ENCODE measurements at places on chromosomes 16 and 17.

GRCh38 chr16:57530522-57531252, 5.7 kb downstream of the CCDC102A start:
- no peak for DNase-seq

- DNase-seq, result no peak
Observed at GRCh38 chr16:50591800-50592771, 43.9 kb downstream of the NKD1 start.

GRCh38 chr16:65034915-65035314, 86.9 kb downstream of the CDH11 start:
- no peak for DNase-seq

DNA sequence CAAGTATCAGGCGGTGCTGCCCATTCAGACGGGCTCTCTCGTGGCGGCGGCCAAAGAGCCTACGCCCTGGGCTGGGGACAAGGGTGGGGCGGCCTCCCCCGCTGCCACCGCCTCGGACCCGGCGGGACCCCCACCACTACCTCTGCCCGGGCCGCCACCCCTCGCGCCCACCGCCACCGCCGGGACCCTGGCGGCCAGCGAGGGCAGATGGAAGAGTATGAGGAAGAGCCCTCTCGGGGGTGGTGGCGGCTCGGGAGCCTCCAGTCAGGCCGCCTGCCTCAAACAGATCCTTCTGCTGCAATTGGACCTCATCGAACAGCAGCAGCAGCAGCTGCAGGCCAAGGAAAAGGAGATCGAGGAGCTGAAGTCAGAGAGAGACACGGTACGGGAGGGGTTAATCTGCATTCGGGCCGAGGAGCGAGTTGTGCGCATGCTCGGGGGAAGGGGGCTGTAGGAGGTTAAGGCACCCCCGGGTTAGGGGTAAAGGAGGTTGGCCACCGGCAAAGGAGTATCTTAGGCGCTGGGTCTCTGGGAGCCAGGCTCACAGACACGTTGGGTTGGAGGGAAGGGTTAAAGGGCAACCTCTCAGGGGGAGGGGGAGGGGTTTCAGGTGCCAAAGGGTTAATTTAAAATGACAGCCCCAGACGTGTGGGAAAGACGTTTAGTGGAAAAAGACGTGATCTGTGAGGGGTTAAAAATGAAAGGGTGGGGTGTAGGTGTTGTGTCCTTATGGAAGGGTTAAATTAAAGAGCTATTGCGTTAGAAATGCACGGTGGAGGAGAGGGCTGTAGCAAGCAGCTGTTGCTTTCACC, 1.4 kb downstream of the MSL1 start:
- DNase-seq, result no peak

- no peak for DNase-seq
Observed at GRCh38 chr16:154217-155030, 2.0 kb downstream of the HBZ start.

DNA sequence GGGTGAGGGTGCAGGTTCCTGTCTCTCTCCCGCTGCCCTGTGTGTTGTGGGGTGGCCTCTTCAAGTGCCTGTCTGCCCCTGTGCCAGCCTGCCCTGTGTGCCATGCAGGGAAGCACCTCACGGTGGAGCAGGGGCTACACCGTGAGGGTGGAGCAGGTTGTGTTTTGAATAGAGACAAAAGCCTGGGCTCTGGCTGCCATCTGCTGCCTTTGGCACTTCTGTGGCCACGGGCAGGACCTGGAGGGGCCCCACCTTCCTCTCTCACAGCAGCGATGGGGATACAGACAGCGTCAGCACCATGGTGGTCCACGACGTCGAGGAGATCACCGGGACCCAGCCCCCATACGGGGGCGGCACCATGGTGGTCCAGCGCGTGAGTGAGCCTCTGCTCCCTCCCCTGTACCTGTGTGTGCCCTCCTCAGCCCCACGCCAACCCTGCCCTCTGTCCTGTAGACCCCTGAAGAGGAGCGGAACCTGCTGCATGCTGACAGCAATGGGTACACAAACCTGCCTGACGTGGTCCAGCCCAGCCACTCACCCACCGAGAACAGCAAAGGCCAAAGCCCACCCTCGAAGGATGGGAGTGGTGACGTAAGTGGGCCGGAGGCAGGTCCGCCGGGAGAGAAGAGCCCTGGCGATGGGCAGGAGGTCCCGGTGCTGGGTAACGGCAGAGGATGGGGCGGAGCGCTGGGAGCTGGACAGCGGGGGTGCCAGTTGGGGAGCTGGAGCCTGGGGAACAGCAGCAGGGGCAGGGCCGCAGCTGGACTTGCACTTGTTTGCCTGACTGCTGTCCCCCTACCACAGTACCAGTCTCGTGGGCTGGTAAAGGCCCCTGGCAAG, 5.4 kb upstream of the C17orf107 start:
- DNase-seq, result no peak

GRCh38 chr17:17780922-17781590, 55.7 kb downstream of the SREBF1 start:
- DNase-seq, result no peak

DNA sequence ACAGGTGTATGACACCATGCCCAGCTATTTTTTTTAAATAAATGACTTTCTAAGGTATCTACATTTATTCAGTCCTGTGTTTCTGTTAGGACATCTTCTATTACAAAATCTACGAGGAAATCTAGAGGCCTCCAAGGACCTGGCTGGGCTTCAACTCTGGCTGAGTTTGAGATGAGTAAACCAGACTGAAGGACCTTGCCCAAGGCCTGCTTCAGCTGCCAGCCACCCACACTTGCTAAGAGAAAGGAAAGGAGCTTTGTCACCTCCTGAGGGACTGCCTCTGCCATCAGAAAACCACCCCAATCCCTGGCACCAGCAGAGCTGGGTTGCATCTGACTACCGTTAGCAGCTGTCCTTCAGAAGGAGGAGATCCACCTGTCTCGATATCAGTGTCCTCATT, 1.3 kb upstream of the MYO1D start:
- DNase-seq, result no peak

- no peak for DNase-seq
Observed at GRCh38 chr17:63395075-63395805, 50.9 kb downstream of the CYB561 start.

GRCh38 chr16:85473323-85473722, 139.8 kb upstream of the GSE1 start:
- no peak for DNase-seq

DNA sequence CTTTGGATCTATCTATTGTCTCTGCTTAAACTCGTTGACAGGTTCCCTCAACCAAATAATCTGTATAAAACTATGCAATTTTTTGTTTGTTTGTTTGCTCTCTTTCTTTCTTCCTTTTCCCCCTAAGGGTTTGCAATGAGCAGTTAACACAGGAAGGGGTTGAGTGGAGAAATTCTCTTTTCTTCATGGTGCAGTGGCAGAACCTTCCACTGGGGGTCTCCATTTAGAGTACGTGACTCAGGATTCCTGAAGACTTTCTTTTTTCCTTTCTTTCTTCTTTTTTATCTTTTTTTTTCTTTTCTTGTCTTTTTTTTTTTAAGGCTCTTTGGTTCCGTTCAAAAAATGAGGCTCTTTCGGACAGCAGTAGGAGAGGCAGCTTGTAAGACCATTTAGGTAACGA, 19.5 kb upstream of the RBFOX1 start:
- DNase-seq, result no peak

- DNase-seq, result no peak
Observed at GRCh38 chr17:2070241-2071023, 15.5 kb downstream of the HIC1 start.

GRCh38 chr16:50381679-50382440, 13.1 kb upstream of the BRD7 start:
- DNase-seq, result no peak

DNA sequence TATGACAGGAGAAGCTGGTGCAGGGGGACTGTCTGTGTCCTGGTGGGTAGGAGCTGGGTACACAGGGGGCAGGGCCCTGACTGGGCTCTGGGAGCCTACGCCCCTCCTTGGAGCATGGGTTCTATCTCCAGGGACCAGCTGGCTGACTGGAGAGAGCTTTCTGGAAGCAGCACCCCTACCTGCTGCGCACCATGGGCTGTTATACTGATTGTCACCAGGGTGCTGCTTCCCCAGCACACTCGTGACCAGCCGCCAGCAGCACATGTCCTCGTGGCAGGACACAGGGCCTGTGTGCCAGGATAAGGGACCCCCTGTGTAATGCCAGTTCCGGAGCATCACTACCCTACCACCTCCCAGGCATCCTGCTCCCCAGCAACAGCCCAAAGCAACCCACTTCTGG, 106.0 kb downstream of the AMFR start:
- no peak for DNase-seq

GRCh38 chr17:73742948-73743381, 98.7 kb upstream of the SDK2 start:
- DNase-seq, result no peak

DNA sequence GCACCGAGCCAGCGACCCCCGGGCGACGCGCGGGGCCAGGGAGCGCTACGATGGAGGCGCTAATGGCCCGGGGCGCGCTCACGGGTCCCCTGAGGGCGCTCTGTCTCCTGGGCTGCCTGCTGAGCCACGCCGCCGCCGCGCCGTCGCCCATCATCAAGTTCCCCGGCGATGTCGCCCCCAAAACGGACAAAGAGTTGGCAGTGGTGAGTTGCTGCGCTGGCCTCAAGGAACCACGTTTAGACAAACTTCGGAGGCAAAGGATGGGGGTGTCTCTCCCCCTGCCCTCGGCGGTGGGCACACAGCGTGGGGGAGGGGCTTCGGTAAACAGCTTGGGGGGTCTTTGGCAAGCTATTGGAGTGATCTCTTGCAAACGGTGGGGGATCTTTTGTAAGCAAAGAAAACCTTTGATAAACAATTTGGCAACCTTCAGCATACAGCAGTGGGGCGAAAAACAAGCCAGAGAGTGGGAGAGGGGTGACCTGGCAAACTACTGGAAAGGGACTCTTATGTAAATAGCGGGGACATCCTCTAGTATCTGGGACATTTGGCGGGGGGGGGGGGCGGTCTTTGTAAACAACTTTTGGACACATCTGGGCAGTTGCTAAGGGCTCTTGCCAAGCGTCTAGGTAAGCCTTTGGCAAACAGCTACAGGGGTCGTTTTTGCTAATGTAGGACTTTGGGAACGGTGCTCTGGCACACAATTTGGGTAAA, 587 bp downstream of the MMP2 start:
- no peak for DNase-seq

GRCh38 chr17:2077040-2077439, 22.1 kb downstream of the HIC1 start:
- no peak for DNase-seq

GRCh38 chr17:40402668-40403067, 15.0 kb downstream of the TOP2A start:
- no peak for DNase-seq

DNA sequence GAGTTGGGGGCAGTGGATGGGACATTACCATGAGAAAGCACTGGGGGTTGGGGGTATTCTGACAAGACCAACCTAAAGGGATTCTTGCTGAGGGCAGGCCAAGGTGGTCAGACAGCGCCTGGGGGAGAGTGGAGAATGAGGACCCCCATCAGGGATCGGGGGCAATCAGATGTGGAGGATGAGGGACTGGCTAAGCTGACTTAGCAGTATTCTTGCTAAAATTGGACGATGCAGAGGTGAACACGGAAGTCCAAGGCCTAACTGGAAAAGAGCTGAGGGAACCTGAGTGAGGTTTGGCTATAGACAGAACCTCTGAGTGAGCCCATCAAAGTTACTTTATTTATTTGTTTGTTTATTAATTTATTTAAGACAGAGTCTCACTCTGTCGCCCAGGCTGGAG, 9.2 kb downstream of the QPRT start:
- no peak for DNase-seq

DNA sequence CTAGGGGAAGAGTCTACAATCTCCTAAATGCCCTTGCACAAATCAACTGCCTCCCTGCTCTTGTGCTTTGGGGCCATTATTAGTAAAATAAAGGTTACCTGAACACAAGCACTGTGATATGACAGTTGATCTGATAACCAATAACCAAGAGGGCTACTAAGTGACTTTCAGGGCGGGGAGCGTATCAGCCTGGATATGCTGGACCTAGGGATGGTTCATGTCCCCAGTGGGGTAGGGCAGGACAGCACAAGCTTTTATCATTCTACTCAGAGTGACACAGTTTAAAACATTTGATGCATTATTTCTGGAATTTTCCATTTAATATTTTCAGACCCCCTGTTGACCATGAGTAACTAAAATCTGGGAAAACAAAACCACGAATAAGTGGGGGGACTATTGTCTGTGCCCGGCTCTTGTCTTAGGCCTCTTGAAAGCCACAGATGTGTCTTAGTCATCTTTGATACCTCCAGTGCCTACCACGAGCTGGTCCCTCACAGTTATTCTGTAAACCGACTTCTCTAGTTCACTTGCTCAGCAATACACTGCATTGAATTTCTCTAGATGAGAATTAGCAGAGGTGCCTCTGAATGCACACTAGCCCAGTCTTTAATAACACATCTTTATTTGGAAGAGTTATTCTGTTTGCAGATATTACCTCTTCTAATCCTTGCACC, 94.6 kb upstream of the DHX40 start:
- DNase-seq, result no peak

DNA sequence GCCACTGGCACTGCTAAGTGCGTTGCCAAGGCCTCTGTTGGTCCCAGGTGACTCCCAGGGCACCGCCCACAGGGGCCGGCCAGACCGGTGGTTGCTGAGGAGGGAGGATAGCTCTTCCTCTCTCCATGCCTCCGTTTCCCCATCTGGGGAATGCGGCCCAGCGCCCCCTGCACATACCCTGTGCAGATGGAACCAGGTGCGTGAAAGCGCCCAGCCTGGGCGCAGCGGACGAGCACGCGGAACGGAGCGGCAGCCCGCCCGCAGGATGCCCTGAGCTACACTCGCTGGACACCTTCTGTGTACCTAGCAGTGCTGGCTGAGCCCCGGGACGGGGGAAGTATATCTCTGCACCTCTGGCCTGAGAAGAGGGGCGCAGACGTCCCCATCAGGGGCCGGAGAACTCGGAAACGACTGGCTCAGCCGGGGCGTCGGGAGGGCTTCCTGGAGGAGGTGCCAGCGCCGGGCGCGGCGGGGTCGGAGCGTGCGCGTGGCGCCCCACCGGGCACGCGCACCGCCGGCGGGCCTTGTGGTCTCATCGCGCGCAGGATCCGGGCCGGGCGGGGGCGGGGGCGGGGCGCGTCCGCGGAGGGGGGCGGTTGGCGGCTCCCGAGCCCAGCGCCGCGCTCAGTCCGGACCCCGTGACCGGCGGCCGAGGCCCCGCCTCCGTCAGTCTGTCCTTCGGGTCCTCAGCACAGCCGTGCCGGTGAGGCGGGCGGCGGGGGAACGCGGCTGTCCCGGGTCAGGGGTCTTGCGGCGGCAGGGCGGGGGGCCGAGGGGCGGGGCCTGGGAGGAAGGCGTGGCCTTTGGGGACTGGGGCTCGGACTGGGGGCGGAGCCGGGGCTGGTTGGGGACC, at the start of the genes CCDC78 and HAGHL:
Gene CCDC78 (minus strand): TSS at position 6 of the 853 bp plus-strand sequence. CDS start 76 bp downstream, outside the sequence.
Gene HAGHL (plus strand): TSS at position 669 of the 853 bp plus-strand sequence. CDS start 404 bp downstream, outside the sequence.
- no peak for DNase-seq

GRCh38 chr17:33572615-33573014, 279.5 kb upstream of the ASIC2 start:
- DNase-seq, result no peak

- no peak for DNase-seq
Observed at GRCh38 chr17:6137716-6138502, 67.7 kb downstream of the WSCD1 start.

- no peak for DNase-seq
Observed at GRCh38 chr16:50718061-50718760, 23.7 kb upstream of the CYLD start.

Measured in esophagus squamous epithelium (tissue), 5 donors.